ENCODE measurements at places on chromosomes 2 and 18.

- no peak for DNase-seq
Observed at GRCh38 chr2:126707191-126707590, 51.2 kb downstream of the GYPC start.

GRCh38 chr18:31526374-31526773, 28.4 kb downstream of the DSG2 start:
- DNase-seq: no peak

DNA sequence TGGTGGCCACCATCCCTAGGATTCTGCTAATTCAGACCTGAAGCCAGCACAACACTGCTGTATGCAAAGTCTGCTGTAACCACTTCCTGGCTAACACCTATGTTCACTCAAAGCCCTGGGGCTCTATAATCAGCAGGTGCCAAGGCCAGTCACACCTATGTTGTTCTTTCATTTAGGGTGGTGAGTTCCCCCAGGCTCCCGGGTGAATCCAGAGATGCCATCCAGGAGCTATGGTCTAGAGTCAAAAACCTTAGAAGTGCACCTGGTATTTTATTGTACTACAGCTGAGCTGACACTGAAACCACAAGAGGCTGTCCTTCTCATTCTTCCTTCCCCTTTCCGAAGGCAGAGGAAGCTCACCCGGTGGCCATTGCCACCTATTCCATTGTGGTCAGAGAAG, 46.2 kb upstream of the CCDC141 start:
- DNase-seq: no peak

- DNase-seq: no peak
Observed at GRCh38 chr2:50018292-50018691, 864.0 kb upstream of the FSHR start.

GRCh38 chr2:134268265-134268664, 14.4 kb downstream of the MGAT5 start:
- DNase-seq: no peak

DNA sequence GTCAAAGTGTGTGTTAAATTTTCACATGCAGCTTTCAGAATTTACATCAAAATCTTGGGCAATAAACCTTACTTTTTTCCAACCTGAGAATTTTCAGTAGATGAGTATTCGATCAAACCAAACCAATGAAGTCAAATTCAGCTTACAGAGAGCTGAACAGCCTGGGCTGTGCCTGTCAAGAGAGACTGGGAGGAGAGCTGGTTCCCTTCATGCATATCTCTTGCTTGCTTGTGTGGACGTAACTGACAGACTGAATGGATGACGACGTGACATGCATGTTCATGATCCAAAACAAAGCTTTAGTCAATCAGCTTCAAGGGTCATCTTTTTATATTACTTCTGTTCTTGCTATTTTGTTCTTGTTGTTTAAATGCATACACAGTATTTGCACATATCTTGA, 145.2 kb downstream of the GALNT3 start:
- no peak for DNase-seq

GRCh38 chr2:43743706-43744105, 30.1 kb upstream of the DYNC2LI1 start:
- no peak for DNase-seq

DNA sequence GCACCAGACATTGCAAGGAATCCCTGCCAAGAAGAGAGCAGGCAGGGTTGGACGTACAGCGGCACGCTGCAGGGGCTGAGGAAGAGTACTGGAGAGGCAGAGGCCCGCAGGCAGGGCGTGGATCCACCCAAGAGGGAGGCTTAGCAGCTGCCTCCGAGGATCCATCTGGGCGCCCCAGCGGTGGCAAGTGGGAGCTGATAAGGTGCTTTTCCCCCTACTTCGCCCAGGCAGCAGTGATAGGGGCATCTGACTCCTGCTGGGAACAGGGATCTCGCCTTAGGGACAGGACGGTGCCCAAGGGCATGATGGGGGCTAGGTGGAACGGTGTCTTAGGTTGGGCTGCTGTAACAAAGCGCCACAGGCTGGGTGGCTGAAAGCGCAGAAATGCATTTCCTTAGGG, 67.4 kb upstream of the HS6ST1 start:
- no peak for DNase-seq

- peak; percentile 81 for DNase-seq
Observed at GRCh38 chr2:144459937-144460336, 60.0 kb downstream of the ZEB2 start.

DNA sequence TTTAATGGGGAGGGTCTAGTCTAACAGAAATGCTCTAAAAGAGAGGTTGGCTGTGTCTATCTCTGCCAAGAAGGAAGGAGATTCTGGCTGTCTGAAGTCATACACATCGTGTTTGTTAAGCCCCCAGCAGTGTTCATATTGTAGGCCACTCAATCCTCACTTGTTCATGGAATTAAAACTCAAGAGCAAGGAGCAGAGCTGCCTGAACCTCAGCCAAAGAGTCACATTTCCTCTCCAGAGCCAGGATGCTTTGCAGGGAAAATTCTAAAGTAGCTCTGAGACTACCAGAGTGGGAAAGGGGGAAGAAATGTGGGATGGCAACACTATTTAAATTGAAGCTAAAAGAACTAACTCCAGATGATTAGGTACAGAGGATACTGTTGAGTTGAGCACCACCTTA, 190.7 kb upstream of the CXCR4 start:
- DNase-seq: no peak

DNA sequence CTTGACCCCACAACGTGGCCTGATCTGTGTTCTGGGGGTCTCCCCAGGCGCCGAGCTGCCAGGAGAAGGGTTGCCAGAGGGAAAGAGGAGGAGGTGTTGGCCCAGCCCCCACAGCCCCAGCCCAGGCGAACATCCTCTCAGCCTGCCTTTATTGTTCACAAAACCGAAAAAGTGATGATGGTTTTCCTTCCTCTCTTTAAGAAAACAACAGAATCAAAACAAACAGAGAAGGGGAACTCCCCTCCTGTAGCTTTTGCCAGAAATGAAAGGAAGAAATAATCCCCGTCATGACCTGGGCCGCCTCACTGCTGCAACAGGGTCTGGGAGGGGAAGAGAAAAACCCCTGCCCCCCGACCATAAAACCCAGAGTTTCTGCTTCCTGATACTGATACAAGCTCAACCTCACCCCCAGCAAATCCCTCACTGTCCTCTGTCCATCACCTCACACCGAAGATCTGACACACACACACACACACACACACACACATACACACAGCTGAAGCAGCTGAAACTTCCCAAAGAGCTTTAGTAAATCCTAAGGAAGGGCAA, 52.0 kb downstream of the ZFP36L2 start:
- DNase-seq: no peak

- no peak for DNase-seq
Observed at GRCh38 chr2:24085200-24085489, 511 bp upstream of the TP53I3 start.

GRCh38 chr2:158115202-158115767, 13.6 kb downstream of the UPP2 start:
- DNase-seq: no peak

DNA sequence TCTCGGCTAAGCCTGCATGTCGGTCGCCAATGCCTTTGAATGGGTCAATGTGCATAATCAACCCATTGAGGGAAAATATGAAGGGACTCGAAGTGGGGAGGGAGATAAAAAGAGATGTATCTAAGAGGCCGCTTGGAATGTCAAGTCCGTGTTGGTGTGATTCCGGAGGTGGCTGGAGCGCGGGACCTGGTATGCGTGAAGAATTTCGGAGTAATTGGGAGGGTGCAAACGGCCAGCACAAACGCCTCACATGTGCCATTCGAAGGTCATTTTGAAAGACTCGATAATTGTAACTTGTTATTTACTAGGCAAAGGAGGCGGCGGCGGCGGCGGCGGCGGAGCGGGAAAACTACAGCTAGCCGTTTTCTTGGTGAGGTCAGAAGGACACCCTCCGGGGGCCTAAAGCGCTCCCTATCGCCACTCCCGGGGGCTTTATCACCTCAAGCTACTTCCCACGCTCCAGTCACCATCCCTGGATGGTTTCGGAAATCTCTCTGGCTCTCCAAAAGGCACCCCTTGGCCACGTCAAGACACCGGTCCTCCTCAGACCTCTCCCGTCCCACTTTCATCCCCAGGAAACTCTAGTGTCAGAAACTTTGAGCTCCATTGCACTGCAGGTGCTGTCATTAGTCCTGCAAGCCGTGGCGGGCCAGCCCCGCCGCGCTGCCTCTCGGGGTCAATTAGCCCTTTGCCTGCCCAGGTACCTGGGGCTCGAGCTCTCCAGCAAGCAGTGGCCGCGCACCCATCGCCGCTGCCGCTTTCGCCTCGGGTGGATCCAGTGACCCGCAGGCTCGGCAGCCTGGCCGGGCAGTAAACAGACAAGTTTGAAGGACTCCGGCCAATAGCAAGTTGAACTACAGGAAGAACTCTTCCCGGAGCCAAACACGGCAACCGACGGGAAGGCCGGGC, 1.5 kb downstream of the ERBB4 start:
- DNase-seq: no peak

DNA sequence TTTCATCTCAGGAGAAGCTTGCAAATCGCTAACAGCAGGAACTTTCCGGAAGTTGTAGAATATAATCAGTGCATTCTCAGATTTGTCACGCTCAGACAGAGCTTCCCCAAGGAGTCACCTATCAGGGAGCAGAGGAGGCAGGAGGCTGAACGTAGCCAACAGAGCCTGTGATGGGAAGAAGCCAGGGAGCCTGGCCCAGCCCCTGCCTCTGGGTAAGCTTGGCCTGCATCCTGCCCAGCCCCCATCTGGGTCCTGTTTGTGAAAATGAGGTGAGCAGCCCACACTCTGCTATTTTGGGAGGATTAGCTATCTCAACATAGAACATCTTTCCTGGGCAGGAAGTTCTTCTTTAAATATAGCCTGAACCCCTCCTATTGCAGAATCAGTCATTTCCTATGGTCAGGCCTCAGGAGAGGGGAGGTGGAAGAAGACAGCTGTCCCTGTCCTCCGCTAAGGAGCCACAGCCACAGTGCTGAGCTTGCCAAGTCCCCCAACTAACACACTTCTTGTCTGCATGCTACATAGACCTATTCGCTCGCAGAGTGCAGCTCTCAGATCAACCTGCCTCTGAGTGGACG, 19.2 kb upstream of the PKDCC start:
- no peak for DNase-seq

GRCh38 chr2:55772109-55772980, 78.7 kb upstream of the PNPT1 start:
- no peak for DNase-seq

- DNase-seq: no peak
Observed at GRCh38 chr18:3748086-3748485, 298.1 kb downstream of the TGIF1 start.

- no peak for DNase-seq
Observed at GRCh38 chr18:76687304-76687962, 134.9 kb upstream of the ZNF236 start.

Data from stimulated activated effector memory CD8-positive, alpha-beta T cell treated with anti-CD3 and anti-CD28 coated beads, Interleukin-12 subunit alpha, Interleukin-12 subunit beta, amount 100 ng/mL, for 72 hours (primary cell).